ENCODE measurements at places on chromosomes 13 and 19.
A peak's percentile ranks its signal among the peaks of the same experiment; 100 is the strongest.

GRCh38 chr19:5665781-5666513 lies 14.4 kb downstream of the MICOS13 start:
- no peak for DNase-seq

DNA sequence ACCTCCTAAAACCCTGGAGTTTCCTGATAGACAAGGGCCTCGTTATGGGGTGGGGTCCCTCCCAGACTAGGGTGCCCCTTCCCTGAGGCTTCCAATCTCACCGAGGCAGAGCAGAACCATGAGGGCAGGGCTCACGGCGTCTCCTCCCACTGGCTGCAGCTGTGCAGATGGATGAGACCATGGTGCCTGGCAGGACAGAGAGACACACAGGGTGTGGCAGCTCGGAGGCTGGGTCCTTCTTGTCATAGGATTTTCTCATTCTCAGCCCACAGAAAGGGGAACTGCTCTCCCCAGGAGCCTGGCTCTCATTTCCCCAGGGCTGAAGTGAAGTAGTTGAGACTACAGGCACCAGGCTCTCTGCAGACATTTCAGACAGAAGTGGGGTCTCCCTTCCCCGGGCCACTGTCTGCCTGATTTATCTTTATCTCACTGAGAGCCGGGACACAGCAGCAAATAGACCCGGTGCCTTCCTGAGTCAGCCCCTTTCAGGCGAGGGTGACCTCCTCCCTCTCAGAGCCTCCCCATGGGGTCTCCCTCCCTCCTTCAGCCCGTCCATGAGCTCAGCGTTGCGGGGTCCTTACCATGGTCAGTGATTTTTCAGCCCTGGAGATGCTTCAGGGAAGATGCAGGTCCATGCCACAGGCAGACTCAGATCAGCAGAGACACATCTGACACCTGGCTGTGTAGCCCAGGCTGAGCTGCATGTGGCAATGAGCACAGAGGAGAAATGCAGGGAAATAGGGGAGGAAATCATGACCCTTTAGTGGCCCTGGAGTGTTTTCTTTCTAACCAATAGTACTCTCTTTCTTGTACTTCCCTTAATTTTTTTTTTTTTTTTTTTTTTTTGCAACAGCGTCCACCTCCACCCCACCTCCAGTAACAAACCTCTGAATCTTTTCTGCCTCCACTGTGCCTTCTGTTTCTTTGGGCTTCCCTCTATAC lies at the start of gene LILRA5:
Gene LILRA5 (minus strand): TSS at position 731 of the 942 bp plus-strand sequence. CDS start 147 bp downstream, at position 584.
- DNase-seq: no peak

DNA sequence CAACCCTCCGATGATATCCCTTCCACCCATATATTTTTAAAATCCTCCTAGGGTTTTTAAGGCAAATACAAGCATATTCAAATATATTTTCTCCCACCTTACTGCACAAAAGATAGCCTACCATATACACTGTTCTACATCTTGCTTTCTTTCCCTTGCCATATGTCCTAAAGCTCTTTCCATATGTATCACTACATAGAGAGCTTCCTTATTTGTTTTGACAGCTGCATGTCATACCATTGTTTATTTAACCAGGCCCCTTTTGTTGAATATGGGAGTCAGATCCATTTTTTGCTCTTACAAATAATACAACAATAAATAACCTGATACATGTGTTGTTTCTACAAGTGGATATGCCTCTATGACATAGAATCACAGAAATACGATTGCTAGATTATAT lies 32.8 kb upstream of the WDFY2 start:
- DNase-seq: no peak

DNA sequence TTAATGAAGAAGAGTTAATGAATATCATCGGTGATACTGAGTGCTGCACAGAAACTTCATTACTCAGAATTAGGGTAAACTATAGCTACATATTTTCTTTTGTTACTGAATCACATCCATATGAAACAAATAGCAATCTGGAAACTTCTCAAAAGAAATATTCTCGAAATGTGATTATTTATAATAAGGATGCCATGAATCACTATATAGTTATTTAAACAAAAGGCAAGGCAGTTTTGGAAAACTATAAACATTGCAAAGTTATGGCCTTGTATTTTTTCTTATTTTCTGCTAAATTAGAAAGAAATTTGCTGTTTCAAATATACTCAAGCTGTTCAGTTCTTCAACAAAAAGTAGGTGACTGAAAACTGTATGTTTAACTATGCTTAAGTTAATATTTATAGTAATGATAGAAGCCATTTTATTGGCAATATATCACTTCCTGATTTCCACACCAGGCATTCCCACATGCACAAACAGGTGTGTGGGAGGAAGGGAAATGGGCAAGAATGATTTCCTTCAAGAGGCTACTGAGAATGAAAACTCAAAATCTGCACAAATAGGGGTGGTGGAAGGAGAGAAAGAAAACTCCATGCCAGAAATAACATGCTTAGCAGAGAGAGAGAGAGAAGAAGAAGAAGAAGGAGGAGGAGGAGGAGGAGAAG lies 74.5 kb upstream of the FRY start:
- DNase-seq: no peak

GRCh38 chr13:48192411-48192935 lies 40.5 kb upstream of the ITM2B start:
- DNase-seq: no peak

GRCh38 chr13:67147342-67148133 lies 82.6 kb downstream of the PCDH9 start:
- no peak for DNase-seq

GRCh38 chr13:33968520-33969507 lies 150.9 kb downstream of the RFC3 start:
- no peak for DNase-seq

GRCh38 chr13:33188093-33188882 lies 97.3 kb downstream of the STARD13 start:
- DNase-seq: no peak

- no peak for DNase-seq
Measured at GRCh38 chr19:18612772-18613588, at the start of gene TMEM59L. Gene TMEM59L, plus strand, starts transcription at chr19:18612870. Its CDS starts 89 bp downstream, at chr19:18612959.

GRCh38 chr13:53822136-53822535 lies 793.5 kb downstream of the OLFM4 start:
- DNase-seq: no peak

GRCh38 chr13:40994581-40995230 lies 24.4 kb downstream of the ELF1 start:
- no peak for DNase-seq

- no peak for DNase-seq
Measured at GRCh38 chr13:31462766-31463165, 263.0 kb downstream of the B3GLCT start.

- peak; percentile 10 for DNase-seq
Measured at GRCh38 chr13:24161010-24161775, 673 bp downstream of the SPATA13 start.

GRCh38 chr19:47408156-47408938 lies 11.0 kb downstream of the MEIS3 start:
- DNase-seq: no peak

DNA sequence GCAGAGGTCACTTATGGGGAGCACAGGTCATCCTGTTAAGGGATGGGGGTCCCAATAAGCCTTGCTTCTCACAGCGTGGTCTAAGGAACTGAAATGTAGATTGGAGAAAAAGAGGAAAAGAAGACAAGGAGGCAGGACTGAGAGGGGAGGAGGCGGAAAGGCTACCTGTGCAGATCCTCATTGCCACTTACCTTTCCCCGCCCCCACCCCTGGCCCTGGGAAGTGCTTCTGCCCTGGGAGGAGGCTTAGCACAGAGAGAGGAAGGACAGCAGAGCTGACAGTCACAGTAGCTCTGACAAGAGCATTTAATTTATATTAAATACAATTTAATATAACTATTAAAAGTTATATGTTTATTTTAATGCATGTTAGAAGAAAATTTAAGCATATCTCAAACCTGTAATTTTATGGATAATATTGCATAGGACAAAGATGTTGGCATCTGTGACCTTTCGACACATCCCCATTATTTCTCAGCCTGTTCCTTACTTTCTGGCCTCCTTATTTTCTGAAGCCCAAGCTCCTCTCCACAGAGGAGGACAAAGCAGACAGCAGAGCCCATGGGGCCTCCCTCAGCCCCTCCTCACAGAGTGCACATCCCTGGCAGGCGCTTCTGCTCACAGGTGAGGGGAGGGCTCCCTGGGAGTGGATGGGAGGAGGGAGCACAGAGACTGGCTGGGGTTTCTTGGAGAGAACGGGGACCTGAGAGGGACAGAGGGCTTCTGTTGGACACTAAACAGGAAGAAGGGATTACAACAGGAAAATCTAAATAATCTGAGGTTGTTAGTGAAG lies 23.4 kb downstream of the CEACAM21 start:
- DNase-seq: no peak

DNA sequence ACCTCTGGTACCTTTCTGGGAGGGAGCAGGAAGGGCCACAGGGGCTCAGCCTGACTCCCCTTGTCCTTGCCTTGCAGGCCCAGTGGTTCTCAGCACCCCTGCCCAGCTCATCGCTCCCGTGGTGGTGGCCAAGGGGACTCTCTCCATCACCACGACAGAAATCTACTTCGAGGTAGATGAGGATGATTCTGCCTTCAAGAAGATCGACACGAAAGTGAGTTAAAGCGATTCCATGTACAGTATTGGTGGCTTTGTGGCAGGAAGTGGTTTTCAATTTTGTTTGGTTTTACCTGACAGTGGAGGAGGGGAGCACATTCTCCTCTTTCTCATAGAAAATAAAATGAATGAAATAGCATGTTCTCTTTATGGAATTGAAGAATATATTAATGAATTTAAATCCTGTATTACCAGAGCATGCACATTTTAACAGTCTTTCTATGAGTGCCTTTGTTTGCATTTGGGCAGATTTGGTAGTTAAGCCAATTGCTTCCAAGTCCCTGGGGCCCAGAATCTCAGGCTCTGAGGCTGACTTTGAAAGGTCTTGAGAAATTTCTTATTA lies 4.1 kb downstream of the MAB21L1 start:
- no peak for DNase-seq

DNA sequence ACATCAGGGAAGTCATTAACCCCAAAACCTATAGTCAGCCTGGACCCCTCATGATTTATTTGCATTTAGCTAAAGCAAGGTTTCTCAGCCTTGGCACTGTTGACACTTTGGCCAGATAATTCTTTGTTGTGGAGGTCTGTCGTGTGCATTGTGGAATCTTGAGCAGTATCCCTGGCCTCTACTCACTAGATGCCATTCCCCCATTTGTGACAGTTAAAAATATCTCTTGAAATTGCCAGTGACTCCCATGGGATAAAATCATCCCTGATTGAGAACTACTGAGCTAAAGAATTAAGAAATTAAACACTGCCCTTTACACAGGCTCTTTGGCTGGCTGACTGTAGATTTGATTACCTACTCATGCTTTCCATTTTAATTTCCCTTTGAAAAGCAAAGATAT lies 102.7 kb downstream of the LMO7 start:
- no peak for DNase-seq

DNA sequence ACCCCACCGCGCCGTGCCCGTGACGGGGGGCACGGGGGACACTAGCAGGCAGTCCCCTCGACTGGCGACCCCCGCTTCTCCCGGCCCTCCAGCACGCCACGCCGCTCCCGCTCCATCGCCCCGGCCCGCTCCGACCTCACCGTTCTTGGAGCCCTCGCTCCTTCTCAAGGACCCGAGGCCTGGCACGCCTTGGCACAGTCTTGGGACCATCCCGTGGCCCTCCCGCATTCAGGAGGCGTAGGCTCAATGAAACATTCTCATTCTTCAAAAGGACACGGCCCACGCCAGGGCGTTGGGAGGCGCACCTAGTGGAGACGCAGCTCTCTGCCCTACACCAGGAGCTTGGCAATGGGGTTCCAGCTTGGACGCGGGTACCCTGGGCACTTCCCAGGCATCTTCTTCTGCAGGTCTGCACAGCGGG lies 473 bp upstream of the CERS1 start:
- no peak for DNase-seq

GRCh38 chr13:99863789-99864626 lies 107.6 kb downstream of the ZIC5 start:
- no peak for DNase-seq

DNA sequence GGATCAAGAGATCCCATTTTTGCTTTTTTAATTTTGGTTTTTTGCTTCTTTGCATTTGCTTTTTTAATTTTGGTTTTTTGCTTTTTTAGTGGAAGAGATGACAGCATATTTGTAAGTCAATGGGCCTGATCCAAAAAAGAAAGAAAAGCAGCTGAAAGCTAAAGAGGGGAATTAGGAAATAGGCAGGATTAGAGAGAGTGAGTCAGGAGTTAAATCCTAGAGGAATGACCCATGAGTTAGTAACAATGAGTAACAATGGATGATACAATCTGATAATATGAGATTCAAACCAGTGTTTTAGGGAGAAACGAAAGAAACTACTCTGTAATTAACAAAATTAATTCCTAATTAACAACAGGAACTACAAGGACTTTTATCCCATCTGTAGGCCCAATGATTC lies 111.2 kb upstream of the SGCG start:
- no peak for DNase-seq

DNA sequence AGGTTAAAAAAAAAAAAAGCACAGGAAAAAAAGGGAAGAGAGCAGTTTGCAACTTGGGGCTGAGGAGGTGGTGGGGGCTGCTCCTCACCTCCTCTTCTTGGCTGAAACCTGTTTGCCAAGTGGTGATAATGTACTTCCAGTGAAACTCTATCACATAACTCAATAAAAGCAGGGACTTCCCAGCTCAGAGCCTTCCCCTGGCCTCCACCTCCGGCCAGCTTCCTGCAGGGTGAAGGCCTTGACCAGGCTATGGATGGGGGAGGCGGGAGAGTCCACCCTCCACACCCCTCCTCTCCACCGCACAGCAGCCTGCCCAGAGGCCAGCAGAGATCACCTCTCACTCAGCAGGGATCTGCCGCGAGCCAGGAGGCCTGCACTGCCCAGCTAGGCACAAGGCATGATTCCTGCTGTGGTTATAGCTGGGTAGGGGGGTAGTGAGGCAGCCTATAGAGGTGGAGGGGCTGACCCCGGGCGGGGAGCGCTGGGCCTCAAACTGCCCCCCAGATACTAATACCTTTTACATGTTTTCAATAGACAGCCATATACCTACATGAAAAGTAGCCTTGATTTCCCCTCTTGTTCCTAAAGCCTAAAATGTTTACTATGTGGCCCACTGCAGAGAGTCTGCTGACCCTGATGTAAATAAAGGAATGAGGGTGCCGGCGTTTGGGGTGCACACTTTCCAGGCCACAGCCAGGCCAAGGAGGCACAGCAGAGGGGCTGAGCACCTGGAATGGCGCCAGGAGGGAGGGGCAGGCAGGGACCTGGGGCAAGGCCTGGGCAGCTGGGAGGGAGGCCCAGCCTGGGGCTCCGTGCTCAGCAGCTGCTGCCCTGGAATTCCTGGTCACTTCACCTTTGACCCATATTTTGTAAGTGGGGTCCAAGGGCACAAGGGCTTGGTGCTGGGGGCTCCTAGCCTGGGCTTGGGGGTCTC lies 10.3 kb downstream of the ZNF787 start:
- no peak for DNase-seq

- DNase-seq: no peak
Measured at GRCh38 chr13:66559093-66559492, 671.0 kb downstream of the PCDH9 start.

GRCh38 chr19:45395821-45396617 lies 8.8 kb downstream of the PPP1R13L start:
- DNase-seq: no peak

- no peak for DNase-seq
Measured at GRCh38 chr19:19514215-19514657, 1.1 kb downstream of the TSSK6 start.

DNA sequence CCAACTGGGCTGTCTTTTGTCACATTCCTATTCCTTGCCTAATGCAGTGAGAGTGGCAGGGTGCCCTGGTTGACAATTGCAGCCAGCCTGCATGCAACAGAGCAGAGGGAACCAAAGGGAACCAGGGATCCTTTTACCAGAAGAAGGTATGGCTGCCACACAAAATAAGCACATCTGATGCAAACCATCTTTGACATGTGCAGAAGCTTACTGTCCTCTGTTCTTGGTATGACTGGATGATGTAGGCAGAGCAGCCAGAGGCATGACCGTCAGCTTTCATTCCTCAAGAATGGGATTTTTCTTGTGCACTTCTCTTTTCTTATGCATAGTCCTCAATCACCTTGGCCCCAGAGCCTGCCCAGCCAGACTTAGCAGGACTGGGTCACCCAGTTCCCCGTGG lies 116.1 kb downstream of the UQCRFS1 start:
- DNase-seq: no peak
